ENCODE measurements at places on chromosomes 1 and 21.

DNA sequence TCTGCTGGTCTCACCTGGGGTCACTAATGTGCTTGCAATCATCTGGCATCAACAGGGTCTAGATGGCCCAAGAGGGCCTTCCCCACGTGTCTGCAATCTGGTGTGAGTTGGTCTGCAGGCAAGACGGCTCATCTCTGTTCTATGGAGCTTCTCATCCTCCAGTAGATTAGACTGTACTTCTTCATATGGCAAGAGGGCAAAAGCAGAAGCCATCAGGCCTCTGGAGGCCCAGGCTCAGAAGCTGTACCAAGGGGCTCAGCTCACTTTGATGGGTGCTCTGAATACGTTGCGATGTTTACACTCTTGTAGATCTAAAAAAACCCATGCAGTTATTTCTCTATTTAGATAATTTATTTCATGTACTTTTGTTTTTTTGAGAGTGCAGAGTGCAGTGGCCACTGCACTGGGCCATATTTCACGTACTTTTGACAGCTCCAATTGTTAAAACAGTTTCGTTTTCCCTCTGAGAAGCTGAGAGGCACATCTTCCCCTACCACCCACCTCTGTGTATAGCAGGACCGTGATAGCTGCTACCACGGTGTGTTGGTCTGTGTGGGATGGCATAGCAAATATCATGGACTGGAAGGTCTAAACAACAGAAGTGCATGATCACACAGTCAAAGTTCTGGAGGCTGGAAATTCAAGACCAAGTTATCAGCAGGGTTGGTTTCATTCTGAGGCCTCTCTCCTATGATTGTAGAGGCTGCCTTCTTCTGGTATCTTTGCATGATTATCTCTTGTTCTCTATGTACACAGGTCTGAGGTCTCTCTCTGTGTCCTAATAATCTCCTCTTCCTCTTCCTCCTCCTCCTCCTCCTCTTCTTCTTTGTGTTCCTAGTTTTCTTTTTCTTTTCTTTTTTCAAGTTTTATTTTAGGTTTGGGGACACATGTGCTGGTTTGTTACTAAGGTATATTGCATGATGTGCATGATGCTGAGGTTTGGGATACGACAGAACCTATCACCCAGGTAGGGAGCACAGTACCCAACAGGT is 17.0 kb downstream of the CITED4 start:
- DNase-seq, result no peak

DNA sequence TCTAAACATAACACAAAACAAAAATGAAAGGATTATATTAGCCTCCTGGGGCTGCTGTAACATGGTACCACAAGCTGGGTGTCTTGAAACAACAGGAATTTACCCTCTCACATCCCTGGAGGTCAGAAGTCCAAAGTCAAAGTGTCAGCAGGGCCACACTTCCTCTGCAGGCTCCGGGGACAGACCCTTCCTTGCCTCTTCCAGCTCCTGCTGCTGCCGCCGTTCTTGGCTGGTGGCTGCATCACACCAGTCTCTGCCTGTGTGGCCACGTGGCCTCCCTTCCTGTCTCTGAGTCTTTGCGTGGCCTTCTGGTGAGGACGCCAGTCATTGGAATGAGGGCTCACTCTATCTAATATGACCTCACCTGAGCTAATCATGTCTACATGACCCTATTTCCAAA is 8.2 kb downstream of the SLC37A1 start:
- DNase-seq, result no peak

DNA sequence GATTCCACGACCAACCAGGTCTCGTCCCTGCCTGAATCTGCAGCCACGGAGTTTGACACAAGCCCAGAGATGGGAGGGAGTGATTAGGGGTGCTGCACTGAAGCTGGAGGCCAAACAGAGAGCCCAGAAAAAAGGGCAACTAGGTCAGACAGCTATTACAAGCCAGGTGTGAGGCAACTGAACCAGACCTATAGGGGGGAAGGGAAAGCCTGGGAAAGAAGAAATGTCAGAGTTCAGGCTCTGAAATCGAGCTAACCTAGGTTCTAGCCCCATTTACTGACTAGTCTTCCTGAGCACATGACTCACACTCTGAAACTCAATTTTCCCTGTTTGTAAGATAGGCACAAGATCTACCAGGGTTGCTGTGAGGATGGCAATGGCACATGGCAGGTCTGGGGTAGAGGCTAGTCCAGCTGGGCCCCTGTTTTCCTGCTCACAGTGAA is 1.7 kb downstream of the DHCR24 start:
- no peak for DNase-seq

DNA sequence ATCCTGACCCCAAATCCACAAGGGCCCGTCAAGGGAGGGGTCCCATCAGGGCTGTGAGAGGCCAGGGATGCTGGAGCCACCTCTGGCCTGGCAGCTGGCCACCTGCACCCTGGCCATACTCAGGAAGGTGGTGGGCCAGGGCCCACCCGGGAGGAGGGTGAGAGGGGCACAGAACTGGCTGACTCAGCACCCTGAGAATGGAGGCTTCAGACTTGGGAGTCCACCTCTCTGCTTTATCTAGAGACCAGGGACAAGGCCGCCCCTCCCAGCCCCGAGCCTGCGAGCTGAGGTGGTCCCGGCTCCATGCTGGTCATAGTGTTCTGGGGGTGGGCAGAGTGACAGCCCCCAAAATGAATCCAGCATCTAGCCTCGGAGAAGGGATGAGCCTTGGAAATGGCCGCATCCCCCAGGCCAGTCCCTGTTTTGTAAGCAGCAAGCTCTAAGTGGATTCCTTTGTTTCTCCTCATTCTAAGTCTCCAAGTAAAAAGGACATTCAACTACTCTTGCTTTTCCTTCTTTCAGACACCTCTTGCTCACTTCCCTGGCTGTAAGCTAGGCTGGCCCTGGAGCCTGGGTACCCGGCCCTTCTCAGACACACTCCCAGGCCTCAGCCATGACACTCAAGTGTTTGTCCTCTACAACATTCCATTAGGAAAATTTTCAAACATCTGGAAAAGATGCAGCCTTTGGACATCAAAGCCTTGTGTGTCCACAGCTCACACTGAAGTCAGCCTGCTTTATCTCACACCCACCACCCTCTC is 12.3 kb downstream of the WNT3A start:
- DNase-seq, result peak; percentile 2

GRCh38 chr1:176517484-176517883 is 54.5 kb downstream of the PAPPA2 start:
- DNase-seq, result no peak

DNA sequence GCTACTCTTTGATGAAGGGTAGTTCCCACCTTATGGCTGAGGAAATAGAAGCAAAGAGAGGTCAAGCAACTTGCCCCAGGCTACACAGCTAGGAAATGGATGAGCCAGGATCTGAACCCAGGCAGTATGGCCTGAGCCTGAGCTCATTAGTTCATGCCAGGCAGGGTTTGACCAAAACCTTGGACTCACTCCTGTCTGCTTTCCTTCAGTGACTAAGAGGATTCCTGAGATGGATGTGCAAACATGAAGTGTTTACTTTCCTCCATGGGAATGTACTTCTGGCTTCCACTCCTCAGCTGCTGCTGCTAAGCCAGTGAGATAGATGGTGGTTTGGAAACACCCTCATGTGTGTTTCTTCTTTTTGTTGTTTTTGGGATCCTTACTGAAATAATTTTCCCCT is 35.1 kb upstream of the ERRFI1 start:
- no peak for DNase-seq

GRCh38 chr1:22290157-22290556 is 147.3 kb upstream of the WNT4 start:
- DNase-seq, result no peak
